Nucleus accumbens (tissue), 56 donors: ENCODE measurements at places on chromosomes 4 and X.

DNA sequence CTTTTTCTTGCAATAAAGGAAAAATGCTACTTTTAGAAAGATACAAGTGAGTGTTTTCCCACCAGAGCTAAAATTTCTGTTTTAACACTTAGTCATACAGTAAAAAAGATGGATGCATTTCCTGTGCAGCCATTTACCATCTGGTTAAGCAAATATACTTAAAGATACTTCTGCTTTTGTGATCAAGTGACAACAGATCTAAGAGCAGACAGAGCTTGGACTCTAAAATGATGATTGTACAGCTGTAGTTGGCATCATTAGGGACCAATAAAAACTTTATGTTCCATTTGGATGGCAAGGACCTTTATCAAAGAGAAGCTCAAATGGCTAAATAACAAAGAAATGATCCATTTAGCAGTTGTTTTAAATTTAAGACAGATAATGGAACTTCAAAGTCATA is 270.8 kb downstream of the FSTL5 start:
- DNase-seq, result no peak

- no peak for DNase-seq
Measured at GRCh38 chr4:30380404-30380998, 339.7 kb upstream of the PCDH7 start.

DNA sequence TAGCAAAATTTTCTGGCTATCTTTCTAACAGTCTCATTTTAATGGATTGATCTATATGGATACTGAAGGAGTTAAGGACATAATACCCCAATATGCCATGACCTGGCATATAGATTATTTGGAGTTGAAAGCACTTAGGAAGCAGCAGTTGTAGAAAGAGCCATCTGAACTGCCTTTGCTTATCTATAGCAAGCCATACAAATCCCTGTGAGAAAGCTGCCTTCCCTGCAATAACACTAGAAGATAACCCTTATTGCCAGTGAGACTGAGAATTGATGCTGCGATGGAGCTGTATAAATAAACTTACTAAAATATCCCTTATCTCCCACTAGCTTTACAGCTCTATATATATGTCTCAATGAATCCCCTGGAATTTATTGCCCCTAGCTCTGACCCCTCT is 346.3 kb downstream of the TECRL start:
- no peak for DNase-seq

DNA sequence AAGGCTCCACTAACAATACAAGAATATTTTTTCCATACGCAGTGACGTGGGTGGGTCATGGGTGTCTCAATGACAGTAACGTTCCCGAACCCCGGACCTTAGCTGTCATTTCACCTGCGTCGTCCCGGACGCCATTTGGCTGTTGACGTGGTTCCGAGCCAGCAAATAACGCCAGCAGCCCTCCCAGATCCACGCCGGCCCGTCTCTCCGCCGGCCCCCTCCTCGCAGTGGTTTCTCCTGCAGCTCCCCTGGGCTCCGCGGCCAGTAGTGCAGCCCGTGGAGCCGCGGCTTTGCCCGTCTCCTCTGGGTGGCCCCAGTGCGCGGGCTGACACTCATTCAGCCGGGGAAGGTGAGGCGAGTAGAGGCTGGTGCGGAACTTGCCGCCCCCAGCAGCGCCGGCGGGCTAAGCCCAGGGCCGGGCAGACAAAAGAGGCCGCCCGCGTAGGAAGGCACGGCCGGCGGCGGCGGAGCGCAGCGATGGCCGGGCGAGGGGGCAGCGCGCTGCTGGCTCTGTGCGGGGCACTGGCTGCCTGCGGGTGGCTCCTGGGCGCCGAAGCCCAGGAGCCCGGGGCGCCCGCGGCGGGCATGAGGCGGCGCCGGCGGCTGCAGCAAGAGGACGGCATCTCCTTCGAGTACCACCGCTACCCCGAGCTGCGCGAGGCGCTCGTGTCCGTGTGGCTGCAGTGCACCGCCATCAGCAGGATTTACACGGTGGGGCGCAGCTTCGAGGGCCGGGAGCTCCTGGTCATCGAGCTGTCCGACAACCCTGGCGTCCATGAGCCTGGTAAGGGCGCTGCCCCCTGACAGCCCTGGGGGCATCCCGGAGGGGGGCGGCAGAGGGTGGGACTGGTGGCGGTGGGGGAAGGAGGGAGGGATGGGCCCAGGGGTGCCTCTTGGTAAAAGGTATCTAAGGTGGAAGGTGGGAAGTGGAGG is at the start of gene CPE:
TSS of gene CPE (plus strand) at position 264 of the 933 bp plus-strand sequence. CDS start at position 478, 214 bp downstream.
- DNase-seq, result peak; percentile 76

DNA sequence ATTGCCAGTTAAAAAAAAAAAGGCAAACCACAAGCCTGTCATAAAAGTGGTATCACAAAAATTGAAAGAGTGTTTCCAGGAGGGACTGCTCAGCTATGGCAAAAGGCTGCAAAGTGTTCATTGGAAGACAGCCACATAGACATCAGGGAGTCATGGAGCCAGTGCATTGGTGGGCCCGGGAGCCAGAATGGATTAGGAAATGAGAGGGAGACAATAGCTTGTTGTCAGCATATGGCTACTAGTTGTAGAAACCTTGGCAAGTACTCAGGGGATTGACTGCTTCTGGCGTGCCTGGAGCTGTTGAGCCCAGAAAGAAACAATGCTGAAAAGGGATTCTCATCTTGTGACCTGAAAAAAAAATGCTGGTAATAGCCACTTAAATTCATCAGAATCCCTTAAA is 5.0 kb downstream of the GAR1 start:
- DNase-seq, result no peak

- DNase-seq, result no peak
Measured at GRCh38 chr4:1738410-1738809, 17.1 kb downstream of the TACC3 start.

GRCh38 chr4:78031417-78031950 is 25.6 kb upstream of the FRAS1 start:
- DNase-seq, result no peak

GRCh38 chrX:154735695-154736393 is 15.0 kb downstream of the GAB3 start:
- DNase-seq, result no peak

DNA sequence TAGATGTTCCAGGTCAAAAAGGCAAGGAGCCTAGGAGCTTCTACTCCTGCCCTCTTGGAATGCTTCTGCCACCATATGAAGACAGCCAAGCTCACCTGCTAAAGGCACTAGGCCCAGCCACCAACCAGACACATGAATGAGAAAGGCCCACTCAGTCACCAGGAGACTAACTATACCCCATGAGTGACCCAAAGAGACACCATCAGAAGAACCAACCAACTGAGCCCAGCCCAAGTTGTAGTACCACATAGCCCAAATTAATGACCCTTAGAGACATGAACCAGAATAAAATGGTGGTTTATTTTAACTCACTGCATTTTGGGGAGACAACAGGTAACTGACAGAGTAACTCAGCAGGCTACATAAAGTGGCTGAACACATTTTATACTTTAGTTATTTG is 22.9 kb upstream of the CXCL3 start:
- DNase-seq, result no peak

DNA sequence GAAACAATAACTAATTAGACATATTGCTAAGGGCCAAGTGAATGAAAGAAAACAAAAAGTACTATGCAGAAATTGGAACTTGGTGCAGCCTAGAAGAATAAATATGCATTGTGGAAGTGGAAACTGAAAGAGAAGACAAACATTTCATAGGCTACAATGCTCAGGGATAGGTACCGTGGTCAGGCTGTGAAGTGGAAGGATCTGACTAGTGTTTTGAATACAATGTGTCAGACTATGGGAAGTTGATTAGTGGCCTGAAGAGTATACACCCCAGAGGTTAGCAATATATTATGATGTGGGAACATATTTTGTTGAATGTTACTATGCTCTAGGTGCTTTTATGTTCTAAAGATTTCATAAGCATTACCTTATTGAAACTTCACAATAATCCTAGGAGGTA is 36.8 kb downstream of the GPRIN3 start:
- DNase-seq, result no peak

- DNase-seq, result no peak
Measured at GRCh38 chr4:185548587-185548986, 13.3 kb upstream of the PDLIM3 start.

GRCh38 chr4:98614662-98615061 is 43.7 kb downstream of the TSPAN5 start:
- DNase-seq, result no peak

GRCh38 chr4:184952522-184952921 is 65.8 kb upstream of the HELT start:
- no peak for DNase-seq

- DNase-seq, result no peak
Measured at GRCh38 chr4:32140636-32141035, 1420.5 kb downstream of the PCDH7 start.

- DNase-seq, result no peak
Measured at GRCh38 chr4:8039853-8040252, 100.2 kb upstream of the AFAP1 start.

GRCh38 chr4:143581331-143581946 is 67.9 kb downstream of the SMARCA5 start:
- no peak for DNase-seq

DNA sequence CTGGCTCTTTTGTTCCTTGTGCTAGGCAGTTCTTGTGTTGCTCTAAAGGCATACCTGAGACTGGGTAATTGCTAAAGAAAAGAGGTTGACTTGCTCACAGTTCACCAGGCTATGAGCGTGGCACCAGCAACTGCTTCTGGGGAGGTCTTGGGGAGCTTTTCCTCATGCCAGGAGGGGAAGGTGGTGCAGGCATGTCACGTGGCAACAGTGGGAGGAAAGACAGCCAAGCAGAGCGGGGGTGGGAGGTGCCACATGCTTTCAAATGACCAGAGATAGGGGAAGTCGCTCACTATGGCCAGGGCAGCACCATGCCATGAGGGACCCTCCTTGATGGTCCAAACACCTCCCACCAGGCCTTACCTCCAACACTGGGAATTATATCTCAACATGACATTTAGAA is 4.7 kb downstream of the MAGEB17 start:
- DNase-seq, result no peak

DNA sequence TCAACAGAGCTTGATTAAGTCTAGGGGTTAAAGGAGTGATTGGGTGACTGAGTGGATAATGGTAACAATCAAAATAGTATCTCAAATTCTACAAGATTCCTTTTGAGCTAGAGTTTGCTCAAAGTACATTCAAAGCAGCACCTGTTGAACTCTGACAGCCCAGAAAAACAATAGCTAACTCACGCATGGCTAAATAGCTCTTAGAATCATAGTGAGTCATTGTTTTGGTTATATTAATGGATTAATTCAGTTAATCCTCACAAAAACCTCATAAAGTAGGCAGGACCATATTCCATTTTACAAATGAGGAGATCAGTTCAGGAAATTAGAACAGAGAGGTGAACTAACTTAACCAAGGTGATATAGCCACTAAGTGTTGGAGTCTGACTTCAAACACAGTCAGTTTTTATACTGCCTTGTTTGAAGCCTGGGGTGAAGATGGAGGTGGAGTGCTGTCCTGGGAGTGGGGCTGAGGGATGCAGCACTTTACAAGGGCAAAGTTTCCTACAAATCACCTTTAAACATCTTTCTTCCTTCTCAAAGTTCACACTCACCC is 35.9 kb upstream of the PPM1K start:
- DNase-seq, result no peak

DNA sequence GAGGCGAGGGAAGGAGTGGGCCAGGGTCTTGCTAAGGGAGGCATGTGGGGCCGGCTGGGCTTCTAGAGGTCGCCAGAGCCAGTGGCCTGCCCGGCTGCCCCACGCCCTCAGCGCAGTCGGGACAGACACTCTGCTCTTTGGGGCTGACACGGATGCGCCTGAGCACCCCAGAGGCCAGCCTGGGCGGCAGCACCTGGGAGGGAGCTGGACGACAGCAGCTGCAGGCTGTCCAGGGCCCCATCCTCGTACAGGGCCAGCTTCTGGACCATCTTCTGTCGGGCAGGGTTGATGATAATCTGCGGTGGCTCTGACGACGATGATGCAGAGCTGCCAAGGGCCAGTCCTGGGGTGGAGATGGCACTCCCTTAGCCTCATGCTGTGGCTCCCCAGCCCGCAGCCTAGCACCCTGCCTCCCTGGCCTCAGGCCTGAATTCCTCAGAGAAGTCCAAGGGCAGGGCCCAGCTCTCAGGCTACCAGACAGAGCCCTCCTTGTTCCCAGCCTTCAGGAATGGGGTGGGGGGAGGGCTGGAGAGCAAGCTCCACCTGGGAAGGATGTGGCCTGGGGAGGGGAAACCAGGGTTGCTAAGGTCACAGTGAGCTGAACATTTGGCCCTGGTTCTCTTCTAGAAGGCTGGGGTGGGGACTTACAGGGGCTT is 7.2 kb downstream of the IRAK1 start:
- no peak for DNase-seq
